LNCaP clone FGC (cell line): ENCODE measurements at places on chromosomes 6 and 20.
A peak's percentile ranks its signal among the peaks of the same experiment; 100 is the strongest.

DNA sequence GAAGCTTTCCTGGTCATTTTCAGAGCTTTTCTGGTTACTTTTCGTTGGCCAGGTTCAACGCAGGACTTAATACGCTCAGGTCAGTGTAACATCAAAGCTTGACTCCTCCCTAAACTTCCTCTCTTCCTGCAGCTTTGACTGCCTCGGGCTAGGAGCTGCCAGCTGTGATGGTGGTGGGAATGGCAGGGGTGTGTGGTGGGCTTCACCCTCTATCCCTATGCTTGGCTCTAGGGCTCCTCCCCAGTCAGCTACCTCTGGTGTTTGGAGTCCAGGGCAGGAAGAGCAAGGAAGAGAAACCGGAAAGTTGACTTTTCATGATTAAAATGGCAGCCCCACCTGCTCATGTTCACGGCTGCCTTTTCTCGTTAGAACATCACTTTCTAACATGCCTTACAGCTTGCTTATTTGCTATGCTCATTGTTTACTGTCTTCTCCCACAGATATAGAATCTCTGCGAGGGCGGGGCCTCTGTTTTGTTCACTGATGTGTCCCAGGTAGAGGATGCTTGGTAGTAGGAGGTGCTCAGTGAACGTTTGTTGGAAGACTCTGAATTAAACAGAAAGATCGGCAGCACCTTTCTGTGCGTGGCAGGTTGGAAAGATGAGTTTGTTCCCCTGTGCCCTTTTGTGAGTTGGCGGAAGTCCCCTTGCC is 16.1 kb upstream of the PPP1R14C start:
- DNase-seq: no peak

GRCh38 chr6:1131285-1132079 is 180.4 kb upstream of the FOXQ1 start:
- DNase-seq: peak; percentile 26

DNA sequence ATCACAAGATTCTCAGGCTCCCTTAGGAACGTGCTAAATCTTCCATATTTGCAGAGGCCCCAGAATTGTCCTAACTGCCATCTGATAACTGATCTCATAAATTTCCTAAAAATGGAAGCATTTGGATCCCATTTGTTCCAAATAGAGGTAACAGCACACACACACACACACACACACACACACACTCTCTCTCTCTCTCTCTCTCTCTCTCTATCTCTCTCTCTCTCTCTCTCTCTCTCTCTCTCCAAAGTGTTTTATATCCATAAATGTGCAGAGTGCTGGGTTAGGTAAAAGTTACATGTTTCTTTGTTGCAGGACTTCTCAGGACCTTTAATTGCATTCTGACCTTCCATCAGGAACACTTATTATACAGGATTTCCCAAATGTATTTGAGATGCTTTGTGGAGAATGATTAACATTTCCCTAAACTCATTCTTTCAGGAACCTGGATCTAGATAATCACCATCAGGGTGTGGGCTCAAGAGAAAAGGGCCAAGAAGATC is 8.5 kb upstream of the STK38 start:
- no peak for DNase-seq

DNA sequence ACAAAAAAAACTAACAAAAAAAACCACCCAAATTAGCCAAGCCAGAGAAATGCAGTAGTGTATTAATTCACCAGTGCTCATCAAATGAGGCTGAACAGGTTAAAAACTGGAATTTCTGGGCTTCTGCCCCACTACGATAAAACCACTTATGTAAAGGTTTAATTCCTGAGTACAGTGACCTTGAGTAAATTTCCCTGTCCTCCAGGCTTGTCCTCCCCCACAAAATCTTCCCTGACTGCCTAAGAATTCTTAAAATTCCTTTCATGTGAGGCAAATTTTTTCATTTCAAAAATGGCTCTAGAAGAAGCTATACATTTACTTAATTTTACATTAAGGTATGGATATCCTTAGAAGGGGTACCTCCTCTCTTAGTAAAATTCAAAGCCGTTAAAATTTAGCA is 80.1 kb upstream of the ID4 start:
- no peak for DNase-seq

- DNase-seq: no peak
These were observed 20.1 kb upstream of the BCAS1 start for GRCh38 chr20:54090230-54091119.

DNA sequence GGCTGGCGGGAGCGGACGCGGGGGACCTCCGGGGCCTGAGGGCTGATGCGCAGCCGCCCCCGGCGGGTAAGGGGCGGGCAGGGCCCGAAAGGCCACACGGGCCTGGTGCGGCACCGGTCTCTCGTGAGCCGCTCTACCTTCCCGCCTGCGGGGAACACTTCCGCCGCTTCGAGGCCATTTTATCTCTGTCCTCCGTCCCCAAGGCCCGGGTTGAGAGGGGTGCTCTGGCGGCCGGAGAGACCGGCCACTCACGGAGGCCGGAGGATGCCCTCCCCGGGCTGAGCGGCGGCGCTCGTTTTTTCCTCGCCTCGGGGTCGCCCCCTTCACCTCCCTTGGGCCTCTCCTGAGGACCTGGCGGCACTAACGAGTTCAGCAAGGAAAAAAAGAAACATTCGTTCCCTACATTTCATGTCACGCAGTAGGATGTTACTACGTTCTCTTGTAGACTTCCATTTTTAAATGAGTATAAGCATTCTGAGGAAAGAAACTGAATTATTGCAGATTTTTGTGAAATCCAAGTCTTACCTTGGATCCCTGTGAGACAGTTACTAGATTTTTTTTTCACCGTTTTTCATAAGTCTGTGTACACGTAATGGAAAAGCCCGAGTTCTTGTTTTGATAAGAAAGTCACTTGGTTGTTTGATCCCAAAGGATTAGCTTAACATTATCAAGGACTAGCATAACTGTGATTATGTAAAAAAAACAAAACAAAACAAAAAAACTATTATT is 575 bp downstream of the WTAP start:
- no peak for DNase-seq

GRCh38 chr20:15945289-15945688 is 628.0 kb downstream of the KIF16B start:
- peak; percentile 57 for DNase-seq

GRCh38 chr6:98590997-98591396 is 243.4 kb upstream of the POU3F2 start:
- DNase-seq: no peak

GRCh38 chr20:48875914-48876240 is 45.6 kb upstream of the ARFGEF2 start:
- DNase-seq: no peak

- no peak for DNase-seq
These were observed 866 bp upstream of the MYO6 start for GRCh38 chr6:75748003-75748742.

GRCh38 chr20:401682-402495 is 6.2 kb upstream of the RBCK1 start:
- no peak for DNase-seq

GRCh38 chr6:30213667-30213956 is 406 bp upstream of the TRIM26 start:
- DNase-seq: no peak

DNA sequence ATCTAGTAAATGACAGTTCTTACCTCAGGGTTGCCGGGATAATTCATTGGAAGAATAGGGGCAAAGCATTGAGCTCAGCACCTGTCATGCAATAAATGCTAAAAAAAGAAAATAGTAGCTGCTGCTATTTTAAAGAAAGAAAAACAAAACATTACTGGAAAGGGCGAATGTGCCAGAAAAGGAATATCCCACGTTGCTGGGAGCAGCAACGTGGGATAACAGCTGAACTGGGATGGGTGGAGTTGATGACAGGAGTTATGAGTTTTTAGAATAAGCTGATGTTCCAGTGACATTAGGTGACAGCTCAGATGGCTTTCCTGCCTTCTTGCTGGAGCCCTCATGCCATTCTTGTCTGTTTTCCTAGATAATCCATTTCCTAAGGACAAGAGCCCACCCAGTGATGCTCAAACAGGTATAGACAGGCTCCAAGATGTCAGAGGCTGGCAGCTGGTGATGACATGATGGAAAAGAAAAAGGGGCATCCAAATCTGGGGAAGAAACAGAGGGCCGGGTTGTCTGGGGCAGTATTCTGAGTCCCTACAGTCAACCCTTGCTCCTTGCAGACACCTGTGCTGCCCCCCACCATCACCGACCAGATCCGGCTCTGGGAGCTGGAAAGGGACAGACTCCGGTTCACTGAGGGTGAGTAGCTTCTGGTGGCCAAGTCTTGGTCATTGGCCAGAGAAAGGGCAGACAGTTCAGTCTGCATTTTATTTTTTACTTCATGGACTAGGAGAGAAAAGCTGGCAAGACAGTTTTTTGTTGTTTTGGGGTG is 1.1 kb upstream of the VARS2 start:
- DNase-seq: no peak

GRCh38 chr20:8428988-8429387 is 296.9 kb downstream of the PLCB1 start:
- DNase-seq: no peak

GRCh38 chr6:30913721-30914075 is 340 bp upstream of the VARS2 start:
- no peak for DNase-seq

GRCh38 chr6:16369989-16370388 is 131.6 kb downstream of the GMPR start:
- no peak for DNase-seq

DNA sequence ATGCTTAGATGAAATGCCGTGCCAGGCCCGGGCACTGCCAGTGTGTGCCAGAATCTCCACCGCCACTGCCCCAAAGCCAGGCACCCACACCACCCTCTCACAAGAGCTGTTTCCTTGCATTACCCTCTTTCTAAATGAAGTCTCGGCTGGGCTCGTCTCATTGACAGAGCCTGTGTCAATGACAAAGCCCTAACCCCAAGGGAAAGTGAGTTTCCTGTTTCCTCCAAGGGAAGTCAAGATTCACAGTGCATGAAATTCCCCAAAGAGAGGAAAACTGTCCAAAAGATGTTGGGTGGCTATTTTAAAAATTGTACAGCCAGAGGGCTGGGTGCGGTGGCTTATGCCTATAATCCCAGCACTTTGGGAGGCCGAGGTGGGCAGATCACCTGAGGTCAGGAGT is 75.4 kb upstream of the AKAP12 start:
- no peak for DNase-seq

- no peak for DNase-seq
These were observed 30.7 kb downstream of the HMGN3 start for GRCh38 chr6:79203753-79204253.

DNA sequence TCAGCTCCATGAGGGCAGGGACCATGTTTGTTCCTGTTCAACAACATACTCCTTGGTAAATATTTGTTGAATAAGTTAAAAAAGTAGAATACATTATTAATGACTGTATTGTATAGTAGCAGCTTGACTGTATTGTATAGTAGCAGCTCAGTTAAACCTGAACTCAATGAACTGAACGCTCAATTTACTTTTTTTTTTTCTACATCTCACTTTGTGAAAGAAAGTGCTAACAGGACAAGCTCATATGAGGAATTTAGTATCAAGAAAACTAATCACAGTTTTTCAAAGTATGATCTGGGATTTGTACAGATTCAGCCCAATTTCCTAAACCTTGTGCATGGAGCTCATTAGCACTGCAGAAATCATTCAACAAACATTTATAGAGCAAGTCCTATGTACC is 38.8 kb upstream of the NR2E1 start:
- DNase-seq: no peak

DNA sequence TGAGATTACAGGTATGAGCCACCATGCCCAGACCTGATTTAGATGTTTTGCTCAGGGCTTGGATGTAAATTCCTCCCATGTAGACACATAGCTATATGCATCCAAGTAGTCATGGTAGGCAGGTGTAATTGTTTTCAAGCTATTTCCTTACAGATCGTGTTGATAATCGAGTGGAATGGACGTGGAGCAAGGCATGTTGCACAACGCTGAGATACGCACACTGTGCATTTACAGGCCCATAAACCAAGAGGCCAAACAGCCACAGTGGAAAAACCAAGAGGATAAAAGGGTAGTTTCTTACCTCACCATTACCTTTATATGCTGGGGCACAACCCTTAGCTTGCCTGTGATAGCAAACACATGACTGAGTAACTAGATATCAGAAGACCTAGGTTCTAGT is 51.0 kb upstream of the ADGRF1 start:
- DNase-seq: peak; percentile 67

DNA sequence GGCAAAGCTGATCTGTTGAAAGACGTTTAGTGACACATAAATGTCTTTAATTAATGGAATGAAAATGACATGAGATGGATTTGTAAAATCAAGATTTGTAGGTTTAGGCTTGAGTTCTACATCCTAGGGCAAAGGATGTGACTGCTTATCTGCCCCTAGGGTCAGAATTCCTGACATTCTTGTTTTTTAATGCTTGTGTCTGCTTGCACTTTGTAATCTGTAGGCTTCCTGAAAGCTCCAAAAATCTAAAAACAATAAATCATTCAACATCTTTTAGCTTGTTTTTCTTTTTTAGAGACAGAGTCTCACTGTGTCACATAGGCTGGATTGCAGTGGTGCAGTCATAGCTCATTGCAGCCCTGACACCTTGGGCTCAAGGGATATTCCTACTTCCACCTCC is 107.9 kb upstream of the MLIP start:
- no peak for DNase-seq

GRCh38 chr6:26304797-26305640 is 60.0 kb upstream of the BTN3A2 start:
- no peak for DNase-seq

GRCh38 chr6:159233365-159234101 is 64.3 kb downstream of the FNDC1 start:
- DNase-seq: no peak

DNA sequence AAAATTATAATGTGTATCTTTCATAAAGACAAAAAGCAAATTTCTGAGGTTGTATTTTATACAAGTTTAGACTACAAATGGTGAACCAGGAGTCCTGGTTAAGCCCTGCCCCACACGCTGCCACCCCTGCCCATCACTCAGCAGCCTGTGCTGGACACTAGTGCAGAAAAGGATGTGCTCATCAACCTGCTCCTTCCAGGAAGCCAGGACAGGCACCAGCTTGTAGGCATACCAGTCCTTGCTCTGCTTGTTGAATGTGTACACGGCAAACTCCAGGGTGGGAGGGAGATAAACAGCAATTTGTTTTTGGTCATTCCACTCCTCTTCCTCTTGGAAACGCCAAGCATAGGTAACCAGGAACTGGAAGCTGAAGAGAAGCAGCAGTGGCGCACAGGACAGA is 18.1 kb downstream of the CST9L start:
- no peak for DNase-seq

- DNase-seq: no peak
These were observed 21.8 kb downstream of the NPEPL1 start for GRCh38 chr20:58714340-58714922.

GRCh38 chr6:17656644-17657043 is 50.1 kb downstream of the NUP153 start:
- DNase-seq: no peak

DNA sequence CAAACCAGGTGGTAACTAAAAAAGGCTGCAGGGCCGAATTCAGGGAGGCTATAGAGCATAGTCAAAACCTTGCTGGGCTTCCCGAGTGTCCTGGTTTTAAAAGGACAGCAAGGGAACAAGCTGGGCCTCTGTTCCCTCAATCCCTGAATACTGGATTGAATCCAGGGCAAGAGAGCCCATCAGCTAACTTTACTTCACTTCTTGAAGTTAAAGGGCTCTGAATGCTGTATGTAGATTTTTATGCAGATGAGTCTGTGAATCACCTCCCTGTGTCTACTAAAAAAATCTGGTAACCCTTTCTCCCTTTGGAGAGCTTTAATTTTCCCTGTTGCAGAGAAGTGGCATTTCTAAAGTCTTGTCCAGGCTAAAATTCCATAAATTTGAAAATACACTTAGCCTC is 29.5 kb downstream of the LYRM4 start:
- no peak for DNase-seq
